Mesothelial cell of epicardium (in vitro differentiated cells): ENCODE measurements at places on chromosomes 4 and X. TPM values are rescaled to one million over a fixed set of nuclear protein-coding genes. Genes with fewer than 3 reads are reported as not detected.

The ADAMTS3 gene
- total RNA-seq = 9.2 to 11.0 TPM (median 10.7 TPM) in 3 replicates

The EMCN gene
- 2.0 to 4.3 TPM (median 3.0 TPM) in 3 replicates for total RNA-seq

The PAGE4 gene
- total RNA-seq = 0.60 to 0.67 TPM in 2 of 3 replicates, not detected in the other

The C4orf36 gene
- 0.73 to 1.6 TPM (median 1.5 TPM) in 3 replicates for total RNA-seq

The GYPA gene
- total RNA-seq = not detected in 3 replicates

The FGF13 gene
- 0.72 to 1.4 TPM (median 1.1 TPM) in 3 replicates for total RNA-seq

The FGFBP2 gene
- total RNA-seq = not detected in 3 replicates

The HNRNPDL gene
- total RNA-seq = 467 to 470 TPM (median 467 TPM) in 3 replicates

The CDKL5 gene
- total RNA-seq = 14.3 to 16.3 TPM (median 16.3 TPM) in 3 replicates

The CLDN34 gene
- total RNA-seq = 0.71 to 1.1 TPM (median 0.84 TPM) in 3 replicates

The ERVMER34-1 gene
- total RNA-seq = 3.6 to 3.7 TPM (median 3.6 TPM) in 3 replicates

The UNC5C gene
- total RNA-seq = 76.7 to 77.9 TPM (median 77.1 TPM) in 3 replicates

The USP51 gene
- 4.6 to 5.6 TPM (median 5.1 TPM) in 3 replicates for total RNA-seq

DNA sequence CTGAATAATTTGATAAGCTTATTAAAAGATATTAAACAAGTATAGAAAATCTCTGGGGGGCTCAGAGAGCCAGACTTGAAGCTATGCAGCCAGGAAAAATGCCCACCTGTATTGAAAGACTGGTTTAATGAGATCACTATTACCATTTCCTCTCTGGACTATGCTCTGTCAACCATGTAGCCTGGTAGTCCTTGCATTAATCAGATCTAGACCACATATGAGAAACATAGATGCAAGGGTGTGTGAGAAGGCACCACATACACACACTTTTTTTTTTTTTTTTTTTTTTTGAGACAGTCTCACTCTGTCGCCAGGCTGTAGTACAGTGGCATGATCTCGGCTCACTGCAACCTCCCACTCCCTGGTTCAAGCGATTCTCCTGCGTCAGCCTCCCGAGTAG, 75.9 kb upstream of the ATP8A1 start:
- no peak for DNase-seq

DNA sequence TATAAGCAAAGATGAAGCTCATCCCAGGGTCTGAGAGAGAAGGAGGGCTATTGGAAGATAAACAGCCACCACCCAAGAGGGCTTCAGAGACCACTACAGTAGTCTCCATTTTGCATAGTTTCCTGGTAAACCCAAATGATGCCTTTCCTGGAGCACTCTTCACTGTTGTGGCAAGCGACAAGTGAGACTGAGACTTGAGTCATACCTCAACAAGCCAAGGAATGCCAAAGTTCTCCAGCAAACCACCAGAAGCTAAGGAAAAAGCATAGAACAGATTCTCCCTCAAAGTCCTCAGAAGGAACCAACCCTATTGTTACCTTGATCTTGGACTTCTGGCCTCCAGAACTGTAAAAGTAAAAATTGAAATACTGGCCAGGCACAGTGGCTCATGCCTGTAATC, 65.9 kb downstream of the LARP7 start:
- DNase-seq = no peak

GRCh38 chr4:40627540-40627939, 2.1 kb downstream of the RBM47 start:
- no peak for DNase-seq

GRCh38 chr4:80922941-80923340, 107.6 kb upstream of the BMP3 start:
- no peak for DNase-seq

DNA sequence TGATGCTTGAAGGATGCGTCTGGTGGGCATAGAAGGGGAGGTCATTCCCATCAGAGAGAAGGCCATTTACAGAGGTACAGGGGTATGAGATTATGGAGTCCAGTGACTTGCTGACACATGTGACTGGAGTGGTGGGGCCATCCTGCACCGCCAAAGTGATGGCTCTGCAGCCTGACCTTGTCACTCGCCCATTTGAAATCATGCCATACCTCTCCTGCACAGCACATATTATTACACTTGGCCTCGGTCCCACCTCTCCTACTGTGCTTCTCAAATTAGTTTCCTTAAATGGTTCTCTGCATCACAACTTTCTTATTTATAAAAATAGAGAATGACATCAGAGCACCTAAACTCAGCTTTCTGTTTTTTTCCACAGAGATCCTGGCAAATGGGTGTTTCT, 60.7 kb upstream of the HAND2 start:
- DNase-seq = no peak

GRCh38 chrX:69088171-69088938, 76.9 kb downstream of the PJA1 start:
- no peak for DNase-seq

- no peak for DNase-seq
Measured at GRCh38 chr4:152935631-152936445, at the start of gene FHDC1. Gene FHDC1, plus strand, starts transcription at chr4:152936323. Its CDS starts 6,735 bp downstream, at chr4:152943058.

DNA sequence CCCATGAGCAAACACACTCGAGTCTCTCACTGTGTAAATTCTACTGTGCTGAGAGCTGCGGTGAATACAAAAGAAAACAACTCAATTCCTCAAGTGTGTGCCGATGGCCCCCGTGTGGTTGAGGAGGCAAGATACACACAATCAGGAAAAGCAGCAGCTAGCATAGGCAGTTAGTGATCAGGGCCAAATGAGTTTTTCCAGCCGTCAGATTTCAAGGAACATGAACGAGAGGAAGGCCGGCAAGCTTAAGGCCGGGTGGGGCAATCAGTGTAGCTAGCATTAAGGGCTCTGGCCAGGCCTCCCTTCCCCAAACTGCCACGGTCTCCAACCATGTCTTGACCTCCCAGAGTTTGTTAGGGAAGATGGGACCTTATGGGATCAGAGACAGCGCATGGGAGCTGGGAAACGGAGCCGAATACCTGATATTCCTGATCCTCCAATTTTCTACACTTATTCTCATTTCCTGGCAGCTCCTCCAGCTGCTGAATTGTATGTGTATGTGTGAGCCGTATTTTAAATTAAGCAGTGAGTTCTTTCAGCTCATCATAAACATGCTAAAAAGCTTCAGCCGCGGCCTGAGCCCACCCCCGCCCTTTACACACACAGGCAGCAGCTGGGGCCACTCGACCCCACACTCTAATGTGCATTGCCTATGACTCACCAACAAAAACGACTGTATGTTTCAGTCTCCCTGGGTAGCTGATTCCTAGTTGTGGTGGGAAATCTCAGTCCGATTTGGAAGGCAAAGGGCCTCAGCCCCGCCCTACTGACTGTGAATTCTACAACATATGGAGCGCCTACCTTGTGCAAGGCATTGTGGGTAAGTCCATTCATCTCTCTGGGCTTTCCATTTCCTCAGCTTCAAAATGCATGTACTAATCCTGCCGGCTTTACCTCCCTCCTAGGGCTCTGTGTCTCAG, 59.9 kb downstream of the RTL9 start:
- no peak for DNase-seq

- DNase-seq = no peak
Measured at GRCh38 chrX:883588-883987, 253.0 kb downstream of the SHOX start.

- no peak for DNase-seq
Measured at GRCh38 chr4:37430718-37431416, 186.3 kb downstream of the NWD2 start.

DNA sequence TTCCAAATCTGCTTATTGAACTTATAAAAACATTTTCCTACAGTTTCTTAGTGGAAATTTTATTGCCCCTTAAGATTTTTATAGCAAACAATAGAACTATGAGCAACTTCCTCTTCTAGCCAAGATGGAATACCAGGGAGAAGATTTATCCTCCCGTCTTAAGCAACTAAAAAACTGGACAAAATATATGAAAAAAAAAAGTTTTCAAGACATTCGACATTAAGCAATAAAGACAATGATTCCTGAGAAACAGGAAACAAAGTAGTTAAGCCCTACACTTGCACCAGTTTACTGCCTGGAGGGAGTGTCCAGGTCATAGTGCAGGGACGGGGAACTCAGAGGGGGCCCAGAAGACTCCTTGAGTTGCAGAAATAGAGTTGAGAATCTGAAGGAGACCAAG, 516.1 kb upstream of the DIPK2B start:
- DNase-seq = no peak

DNA sequence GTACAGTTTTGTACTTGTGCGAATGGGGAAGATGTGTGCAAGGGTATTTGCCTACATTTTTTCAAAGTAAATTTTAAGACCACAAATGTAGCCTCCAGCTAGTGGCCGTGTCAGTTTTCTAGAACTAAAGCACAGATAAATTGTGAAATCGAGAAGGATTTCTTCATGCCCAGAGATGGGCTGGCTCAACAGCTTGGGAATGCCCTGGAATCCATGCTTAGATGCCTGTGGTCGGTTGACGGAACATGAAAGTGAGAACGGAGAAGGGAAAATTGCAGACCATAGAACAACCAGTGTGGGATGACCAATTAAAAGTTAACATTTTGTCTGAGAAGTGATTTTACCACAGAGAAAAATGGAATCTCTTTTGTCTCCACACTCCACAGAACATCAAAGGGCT, 73.2 kb upstream of the VCX2 start:
- no peak for DNase-seq

DNA sequence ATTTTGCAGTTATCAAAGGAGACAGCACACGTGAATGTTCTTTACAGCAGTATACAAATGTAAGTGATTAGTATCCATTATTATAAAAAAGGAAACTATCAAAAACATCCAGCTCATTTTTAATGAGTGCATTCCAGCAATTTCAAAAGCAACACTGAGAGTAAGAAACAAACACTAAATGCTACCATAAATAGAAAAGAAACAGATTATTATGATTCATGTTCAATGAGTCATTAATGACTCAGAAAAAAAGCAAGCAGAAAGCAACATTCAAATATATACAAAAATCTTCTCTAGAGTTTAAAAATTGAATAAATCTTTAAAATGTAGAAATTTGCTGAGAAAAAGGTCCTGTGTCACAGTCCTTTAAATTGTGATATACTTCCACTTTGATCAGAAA, 346.5 kb upstream of the FMR1 start:
- DNase-seq = no peak

DNA sequence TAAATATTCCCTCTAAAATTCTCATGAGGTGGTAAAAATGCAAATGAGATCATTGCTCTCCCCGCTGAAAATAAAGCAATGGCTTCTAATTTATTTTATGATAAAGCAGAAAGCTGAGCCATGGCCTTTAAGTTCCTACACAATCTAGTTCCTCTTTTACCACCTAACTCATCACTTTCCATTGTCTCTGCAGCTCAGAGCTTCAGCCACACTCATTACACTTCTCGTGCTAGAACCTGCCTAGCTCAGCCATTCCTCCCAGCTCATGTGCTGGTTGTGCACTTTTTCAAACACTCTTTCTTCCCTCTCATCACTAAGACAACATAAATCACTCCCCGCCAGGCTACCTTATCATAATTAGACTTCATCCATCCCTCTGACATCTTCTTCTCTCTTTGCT, 1112.1 kb upstream of the PRKX start:
- DNase-seq = no peak

DNA sequence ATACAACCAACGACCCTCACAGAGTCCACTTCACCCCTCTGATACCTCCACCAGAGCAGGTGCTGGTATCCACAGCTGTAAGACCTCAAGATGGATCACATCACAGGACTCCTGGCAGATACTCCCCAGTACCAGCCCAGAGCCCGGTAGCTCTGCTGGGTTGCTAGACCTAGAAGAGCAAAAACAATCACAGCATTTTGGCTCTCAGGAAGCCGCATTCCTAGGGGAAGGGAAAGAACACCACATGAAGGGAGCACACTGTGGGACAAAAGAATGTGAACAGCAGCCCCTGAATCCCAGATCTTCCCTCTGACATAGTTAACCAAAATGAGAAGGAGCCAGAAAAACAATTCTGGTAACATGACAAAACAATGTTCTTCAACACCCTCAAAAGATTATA, 303.1 kb upstream of the GRIA3 start:
- no peak for DNase-seq

GRCh38 chrX:120697053-120697452, 67.2 kb upstream of the C1GALT1C1 start:
- DNase-seq = no peak

DNA sequence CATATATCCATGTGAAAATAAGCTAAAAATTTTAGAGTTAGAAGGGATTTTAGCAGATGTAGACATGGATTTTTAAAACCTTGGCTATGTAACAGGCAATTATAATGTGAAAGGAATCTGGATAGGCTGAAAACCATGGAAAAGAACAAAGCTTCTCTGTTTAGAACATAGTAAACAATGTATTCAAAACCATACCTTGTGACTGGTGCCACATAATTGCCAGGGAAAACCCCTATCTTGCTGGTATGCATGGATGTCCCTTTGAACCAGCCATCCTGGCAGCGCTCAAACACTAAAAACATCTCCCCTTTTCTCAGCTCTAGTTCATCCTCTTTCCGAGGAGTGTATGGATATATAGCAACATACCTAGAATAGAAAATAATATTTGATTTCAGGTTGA, 110.6 kb upstream of the CBR4 start:
- DNase-seq = no peak

- DNase-seq = no peak
Measured at GRCh38 chr4:183200453-183200852, 101.4 kb downstream of the WWC2 start.

DNA sequence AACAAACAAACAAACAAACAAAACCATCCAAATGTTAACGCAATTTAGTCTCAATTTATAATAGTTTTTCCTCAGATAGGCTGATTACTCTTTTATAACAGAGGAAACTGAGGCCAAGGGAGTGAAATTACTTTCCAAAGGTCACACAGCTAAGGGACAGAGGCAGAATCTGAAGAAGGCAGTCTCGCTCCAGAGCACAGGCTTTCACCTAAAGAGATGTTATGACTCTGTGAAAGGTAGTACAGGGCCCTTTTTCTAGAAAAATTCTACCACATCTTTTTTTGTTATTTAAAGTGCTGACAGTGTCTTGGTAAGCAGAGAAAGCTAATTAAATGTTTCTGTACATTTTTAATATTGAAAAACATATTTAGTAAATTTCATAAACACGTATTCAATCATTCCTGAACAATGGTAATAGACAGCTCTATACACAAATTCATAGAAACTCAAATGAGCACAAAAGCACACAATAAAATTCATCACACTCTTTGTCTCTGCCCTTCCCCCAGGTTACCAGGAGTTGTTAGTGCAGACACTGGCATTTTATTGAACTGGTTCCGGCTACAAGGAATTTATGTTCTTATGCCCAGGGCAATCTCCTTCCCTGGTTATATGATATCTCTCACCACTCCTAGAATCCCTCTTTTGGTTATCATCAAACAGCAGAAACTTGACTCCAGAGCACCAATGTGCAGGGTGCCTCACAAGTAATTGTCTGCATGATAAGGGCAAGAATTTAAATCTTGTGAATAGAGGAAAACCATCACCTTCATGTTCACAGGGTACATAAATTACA, 7.7 kb upstream of the APBB2 start:
- no peak for DNase-seq

DNA sequence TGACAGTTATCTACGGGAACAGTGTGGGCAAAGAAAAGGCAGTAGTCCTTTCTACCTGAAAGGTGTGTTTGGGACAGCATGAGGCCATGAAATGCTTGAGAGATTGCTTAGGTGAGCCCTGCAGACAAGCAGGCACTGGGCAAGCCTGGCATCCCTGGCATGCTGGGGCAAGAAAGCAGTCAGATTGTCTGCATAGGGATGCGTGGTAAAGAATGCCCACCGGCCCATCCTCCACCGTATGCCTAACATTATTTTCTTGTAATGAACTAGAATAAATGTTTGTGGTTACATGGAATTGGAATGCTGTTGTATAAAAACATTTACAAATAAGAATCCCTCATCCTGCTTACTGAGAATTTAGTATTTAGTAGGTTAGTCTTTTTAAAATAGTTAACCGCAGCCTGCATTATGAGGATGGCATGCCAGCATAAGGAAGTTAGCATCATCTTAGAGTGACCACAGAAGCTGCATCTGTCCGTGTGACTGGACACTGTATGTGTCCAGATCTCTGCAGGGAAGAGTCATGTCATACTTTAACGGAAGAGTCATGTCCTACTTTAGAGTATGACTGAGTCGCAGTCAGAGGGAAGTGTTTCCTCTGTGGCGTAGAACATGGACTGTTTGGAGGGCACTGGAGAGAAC, 18.9 kb downstream of the ZBTB49 start:
- DNase-seq = no peak
